ENCODE measurements at places on chromosomes 3 and 15.
A peak's percentile ranks its signal among the peaks of the same experiment; 100 is the strongest.

DNA sequence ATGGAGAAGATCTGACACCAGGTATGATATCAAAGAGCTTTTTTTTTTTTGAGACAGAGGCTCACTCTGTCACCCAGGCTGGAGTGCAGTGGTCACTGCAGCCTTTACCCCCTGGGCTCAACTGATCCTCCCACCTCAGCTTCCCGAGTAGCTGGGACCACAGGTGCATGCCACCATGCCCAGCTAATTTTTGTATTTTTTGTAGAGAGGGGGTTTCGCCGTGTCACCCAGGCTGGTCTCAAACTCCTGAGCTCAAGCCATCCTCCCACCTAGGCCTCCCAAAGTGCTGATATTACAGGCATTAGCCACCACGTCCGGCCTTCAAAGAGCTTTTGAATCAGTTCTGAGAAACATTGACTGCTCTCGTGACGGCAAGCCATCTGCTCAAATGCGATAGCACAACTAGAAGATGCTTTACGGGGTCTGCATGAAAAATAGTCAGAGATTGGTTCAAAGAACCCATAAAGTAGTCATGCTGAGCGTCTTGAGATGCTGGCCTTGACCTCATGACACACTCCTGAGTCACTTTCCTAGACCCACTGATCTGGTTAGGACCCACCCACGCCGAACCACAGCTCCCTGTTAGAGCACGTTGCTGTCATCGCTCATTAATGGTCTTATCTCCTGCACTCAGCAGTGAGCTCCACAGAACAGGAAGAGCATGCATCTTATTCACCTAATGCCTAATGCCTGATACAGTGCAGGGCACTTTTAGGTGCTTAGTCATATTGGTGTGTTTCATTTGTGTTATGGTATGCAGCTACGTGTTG lies 57.0 kb upstream of the NR2F2 start:
- DNase-seq, result peak; percentile 26

- no peak for DNase-seq
Observed at GRCh38 chr15:35885870-35886269, 339.9 kb upstream of the DPH6 start.

GRCh38 chr3:184315543-184315867 lies 1.1 kb downstream of the EIF4G1 start:
- DNase-seq, result no peak

GRCh38 chr3:17798000-17798399 lies 55.6 kb upstream of the TBC1D5 start:
- DNase-seq, result no peak

DNA sequence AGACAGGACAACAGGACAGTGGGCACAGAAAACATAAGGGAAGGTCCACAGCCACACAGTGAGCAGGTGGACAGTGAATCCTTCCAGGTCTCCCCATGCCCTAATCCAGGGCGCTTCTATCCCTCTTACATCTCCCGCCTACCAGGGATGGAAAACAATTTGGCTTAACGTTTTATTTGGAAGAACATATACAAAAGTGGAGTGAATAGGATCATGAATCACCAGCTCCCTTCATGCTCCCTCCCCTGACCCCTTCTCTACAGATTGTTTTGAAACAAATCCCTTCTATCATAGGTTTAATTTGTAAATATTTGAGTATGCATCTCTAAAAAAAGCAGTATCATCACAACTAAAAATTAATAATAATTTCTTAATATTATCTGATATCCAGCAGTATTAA lies 52.5 kb downstream of the CLDN11 start:
- DNase-seq, result no peak

DNA sequence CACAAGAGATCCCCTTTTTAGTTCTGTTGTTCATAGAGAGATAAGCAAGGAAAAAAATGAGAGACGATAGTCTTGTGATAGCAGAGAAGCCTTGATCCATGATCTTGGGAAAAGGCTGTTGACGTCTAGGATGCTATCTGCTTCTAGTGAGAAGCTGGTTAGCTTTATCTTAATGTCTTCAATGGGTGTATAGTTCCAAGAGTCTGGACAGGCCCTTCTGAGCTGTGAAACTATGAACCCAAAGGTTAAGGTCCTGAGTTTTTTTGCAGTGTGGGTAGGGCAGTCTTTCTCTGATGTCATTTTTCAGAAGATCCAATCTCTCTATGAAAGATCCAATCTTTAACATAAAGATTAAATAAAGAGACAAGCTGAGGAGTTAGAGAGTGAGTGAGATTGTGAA lies 10.5 kb upstream of the NOX5 start:
- no peak for DNase-seq

DNA sequence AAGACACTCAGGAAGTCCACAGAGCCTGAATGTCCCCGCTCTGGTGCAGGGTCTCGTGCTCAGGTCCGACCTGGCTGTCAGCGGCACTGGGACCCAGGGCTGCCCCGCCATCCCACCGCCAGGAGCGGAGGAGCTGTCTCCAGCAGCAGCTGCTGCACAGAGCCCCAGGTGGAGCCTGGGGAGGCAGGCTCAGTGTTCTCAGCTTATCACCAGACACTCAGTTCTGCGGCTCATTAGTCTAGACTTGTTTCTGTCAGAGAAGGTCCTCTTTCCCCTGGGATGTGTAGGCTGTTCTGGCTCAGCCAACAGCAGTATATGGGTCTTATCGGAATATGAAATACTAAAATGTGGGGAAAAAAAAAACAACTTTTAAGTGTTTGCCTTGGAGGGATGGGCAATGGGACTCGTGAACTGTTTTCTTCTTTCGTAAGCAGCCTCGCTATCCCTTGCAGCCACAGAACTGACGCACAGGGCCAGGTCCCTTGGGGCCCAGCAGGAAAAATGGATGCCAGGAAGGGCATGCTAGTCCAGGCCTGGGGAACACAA lies 75.9 kb downstream of the KLF13 start:
- peak; percentile 92 for DNase-seq

GRCh38 chr15:78000091-78000926 lies 77.2 kb downstream of the TBC1D2B start:
- no peak for DNase-seq

- no peak for DNase-seq
Observed at GRCh38 chr3:63519426-63519825, 133.0 kb upstream of the SNTN start.

GRCh38 chr3:194481525-194482195 lies 5.1 kb downstream of the ATP13A3 start:
- DNase-seq, result no peak

DNA sequence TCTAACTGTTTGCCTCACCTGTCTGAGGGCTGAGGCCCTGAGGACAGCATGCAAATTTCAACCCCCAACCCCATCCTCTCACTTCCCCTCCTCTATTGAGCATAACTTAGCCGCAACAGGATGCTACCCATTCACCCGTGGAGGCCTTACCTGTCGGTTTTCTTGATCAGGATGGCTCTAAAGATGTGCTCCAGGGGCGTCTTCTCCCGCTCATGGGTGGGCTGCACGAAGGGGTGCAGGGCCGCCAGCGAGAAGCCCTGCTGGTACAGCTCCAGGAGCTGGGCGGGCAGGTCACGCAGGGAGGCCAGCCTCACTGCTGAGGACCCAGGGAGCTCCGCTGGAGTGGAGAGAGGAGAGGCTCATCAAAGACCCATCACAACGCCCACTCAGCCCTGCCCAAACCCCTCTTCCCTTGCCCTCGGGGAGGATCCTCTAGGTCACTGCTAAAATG lies 79.8 kb downstream of the RFTN1 start:
- no peak for DNase-seq

DNA sequence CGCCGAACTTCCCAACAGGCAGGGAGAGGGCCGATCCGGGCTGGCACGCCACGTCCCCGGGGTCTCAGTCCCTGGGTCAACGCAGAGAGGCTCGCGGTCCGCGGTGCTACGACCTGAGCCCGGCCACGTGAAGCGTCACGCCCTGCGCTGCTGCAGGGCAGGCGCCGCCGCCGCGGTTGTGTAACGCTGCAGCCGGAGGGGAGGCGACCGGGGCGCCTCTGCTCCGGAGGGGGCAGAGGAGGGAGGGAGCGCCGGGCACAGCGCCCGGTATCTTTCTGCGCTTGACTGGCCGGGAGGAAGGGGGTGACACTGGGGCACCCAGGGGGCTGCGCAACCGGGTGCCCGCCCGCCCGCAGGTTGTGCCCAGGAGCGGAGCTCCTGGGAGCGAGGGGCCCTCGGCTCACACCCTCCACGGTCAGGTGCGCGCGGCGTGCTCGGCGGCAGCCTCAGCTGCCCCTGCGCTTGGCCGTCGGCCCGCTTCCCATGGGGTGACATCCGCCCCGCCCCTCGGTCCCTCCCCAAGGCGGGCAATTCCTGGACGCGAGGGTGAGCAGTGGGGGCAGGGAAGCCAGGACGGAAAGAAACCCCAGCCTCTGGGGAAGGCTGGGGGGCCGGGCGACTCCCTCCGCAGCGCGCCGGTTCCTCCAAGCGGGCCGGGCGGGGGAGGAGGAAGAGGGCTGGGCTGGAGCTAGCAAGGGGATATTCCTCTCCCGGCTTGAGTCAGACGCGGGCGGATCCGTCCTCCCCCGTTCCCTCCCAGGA lies 852 bp upstream of the BHLHE40 start:
- peak; percentile 81 for DNase-seq

- DNase-seq, result no peak
Observed at GRCh38 chr3:64956711-64957325, 269.0 kb upstream of the ADAMTS9 start.

DNA sequence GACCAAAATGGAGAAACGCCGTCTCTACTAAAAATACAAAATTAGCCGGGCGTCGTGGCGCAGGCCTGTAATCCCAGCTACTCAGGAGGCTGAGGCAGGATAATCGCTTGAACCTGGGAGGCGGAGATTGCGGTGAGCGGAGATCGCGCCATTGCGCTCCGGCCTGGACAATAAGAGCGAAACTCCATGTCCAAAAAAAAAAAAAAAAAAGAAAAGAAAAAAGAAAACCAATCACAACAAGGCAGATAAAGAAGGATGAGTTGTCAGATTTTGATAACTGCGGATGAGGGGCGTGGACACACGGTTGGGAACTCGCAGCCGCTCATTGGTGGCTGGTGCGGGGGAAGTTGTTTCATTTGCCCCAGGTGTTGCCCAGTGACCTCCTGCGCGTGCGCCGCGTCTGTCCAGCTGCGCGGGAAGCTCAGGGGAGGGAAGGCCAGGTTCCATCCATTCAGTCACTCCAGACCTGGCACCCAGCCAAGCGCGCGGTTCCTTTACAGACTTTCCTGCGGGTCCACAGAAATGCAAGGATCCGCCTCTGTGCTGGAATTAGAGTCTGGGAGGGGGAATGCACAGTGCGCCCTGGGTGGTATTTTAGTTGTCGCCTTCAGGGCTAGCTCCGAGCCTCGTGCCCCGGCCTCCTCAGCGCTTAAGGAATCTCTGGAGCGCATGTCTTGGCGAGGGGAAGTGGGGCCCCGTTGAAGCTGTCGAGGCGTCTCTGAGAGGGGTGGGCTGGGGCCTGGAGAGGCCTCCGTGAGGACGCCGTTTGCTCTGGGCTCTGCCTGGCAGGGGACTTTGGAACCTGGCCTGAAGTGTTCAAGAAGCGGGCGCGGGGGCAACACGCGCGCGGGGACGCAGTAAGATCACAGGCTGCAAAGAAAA lies 708 bp upstream of the GCHFR start:
- peak; percentile 57 for DNase-seq
